ENCODE measurements at places on chromosomes 12 and 14.
A peak's percentile ranks its signal among the peaks of the same experiment; 100 is the strongest.

- DNase-seq, result no peak
Measured at GRCh38 chr12:72071030-72071429, 132.4 kb downstream of the TPH2 start.

GRCh38 chr12:132886529-132887477 lies 602 bp downstream of the CHFR start:
- no peak for DNase-seq

- DNase-seq, result no peak
Measured at GRCh38 chr14:52241087-52241793, 26.3 kb upstream of the PTGDR start.

GRCh38 chr14:66403183-66403582 lies 83.0 kb upstream of the CCDC196 start:
- DNase-seq, result no peak

DNA sequence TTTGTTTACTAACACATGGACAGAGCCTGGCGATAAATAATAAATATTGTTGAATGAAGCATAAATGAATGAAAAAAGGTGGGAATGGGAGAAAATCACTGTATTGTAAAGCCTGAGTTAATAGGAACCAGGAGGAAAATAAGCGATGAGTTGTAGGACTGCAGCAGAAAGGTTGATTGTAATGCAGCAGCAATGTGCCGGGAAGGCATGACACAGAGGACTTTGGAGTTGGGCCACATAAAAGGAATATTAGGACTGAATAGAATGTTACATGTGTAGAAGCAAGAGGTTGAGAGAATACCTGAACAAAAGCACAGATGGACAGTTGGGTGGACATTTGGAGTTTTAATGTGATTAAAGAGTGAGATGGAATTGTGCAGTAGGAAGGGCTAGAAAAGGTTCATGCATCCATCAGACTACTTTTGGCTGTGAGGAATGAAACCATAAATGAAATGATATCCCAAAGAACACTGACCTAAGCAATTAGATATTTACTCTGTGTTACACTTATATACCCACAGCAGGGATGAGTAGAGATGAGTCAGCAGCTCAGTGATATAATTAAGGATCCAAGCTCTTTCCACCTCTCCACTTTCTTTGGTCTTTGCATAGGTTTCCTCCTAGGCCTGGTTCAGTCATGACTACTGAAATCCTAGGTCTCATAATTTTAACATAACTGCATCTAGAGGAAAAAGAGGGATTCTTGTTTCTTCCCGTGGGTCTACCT lies 55.4 kb downstream of the CCER1 start:
- DNase-seq, result no peak

GRCh38 chr12:8087666-8088065 lies 5.6 kb downstream of the NECAP1 start:
- DNase-seq, result no peak

- DNase-seq, result peak; percentile 62
Measured at GRCh38 chr14:89417465-89418225, 612 bp upstream of the FOXN3 start.

GRCh38 chr14:78403278-78403815 lies 233.2 kb downstream of the NRXN3 start:
- no peak for DNase-seq

- DNase-seq, result no peak
Measured at GRCh38 chr12:129211862-129212630, 358.8 kb downstream of the GLT1D1 start.

- DNase-seq, result no peak
Measured at GRCh38 chr14:82757776-82758175, 1224.1 kb upstream of the SEL1L start.

DNA sequence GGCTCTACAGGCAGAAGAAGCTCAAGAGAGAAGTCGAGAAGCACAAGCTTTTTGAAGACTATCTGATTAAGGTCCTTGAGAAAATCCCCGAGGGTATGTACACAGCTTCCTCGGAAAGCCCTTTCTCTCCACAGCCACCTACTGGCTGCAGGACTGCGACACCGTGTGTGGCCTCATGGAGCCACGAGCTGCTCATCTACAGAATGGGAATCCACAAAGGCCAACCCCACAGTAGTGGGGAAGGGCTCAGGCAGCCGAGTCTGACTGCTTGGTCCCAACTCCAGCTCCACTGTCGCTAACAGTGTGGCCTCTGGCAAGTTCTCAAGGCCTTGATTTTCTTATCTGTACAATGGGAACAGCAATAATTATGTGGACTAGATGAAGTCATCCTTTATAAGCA lies 2.5 kb downstream of the CCDC197 start:
- no peak for DNase-seq

DNA sequence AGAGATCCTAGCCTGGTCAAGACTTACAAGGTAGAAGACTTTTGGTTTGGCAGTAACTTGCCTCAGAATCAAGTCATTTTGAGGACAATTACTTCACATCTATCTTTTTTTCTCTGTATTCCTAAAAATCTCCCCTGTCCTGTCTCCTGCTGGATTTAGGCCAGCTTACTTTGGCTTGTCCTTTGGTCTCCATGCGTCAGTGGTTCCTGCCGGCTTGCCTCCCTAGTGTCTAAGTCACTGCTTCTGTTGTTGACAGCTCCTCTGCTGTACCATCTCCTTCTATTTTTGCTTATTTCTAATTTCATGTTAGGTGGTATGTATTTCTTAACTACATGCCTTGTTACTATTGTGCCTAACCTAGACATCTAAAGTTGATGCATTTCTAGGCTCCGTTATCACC lies 39.7 kb upstream of the FBLN5 start:
- no peak for DNase-seq

DNA sequence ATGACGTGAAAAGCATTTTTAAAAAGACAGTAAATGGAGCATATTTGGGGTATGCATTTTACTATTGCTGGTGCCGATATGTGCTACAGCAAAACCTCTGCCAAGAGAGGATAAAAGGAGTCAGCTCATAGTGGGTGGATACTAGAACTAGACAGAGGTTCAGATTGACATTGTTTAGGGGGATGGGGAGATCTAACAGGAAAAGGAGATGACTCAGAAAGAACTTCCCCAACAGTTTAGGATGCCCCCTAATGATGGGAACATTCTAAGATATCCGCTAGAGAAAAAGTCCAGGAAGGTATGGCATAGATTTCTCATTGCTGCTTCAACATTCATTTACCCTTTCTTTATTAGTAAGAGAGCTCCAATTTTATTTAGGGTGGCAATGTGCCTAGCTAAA lies 110.5 kb upstream of the CLEC14A start:
- no peak for DNase-seq

- no peak for DNase-seq
Measured at GRCh38 chr12:96094201-96094600, 58.8 kb upstream of the LTA4H start.

- DNase-seq, result no peak
Measured at GRCh38 chr14:26626256-26626655, 28.4 kb upstream of the NOVA1 start.

- no peak for DNase-seq
Measured at GRCh38 chr12:59055204-59055860, 135.0 kb upstream of the LRIG3 start.

GRCh38 chr12:68825569-68826217 lies 17.7 kb downstream of the MDM2 start:
- DNase-seq, result no peak

- no peak for DNase-seq
Measured at GRCh38 chr12:107469011-107469410, 216.6 kb upstream of the PWP1 start.

- DNase-seq, result no peak
Measured at GRCh38 chr14:32407130-32407529, 78.0 kb downstream of the AKAP6 start.

GRCh38 chr12:113227686-113228391 lies 6.6 kb downstream of the TPCN1 start:
- DNase-seq, result no peak

DNA sequence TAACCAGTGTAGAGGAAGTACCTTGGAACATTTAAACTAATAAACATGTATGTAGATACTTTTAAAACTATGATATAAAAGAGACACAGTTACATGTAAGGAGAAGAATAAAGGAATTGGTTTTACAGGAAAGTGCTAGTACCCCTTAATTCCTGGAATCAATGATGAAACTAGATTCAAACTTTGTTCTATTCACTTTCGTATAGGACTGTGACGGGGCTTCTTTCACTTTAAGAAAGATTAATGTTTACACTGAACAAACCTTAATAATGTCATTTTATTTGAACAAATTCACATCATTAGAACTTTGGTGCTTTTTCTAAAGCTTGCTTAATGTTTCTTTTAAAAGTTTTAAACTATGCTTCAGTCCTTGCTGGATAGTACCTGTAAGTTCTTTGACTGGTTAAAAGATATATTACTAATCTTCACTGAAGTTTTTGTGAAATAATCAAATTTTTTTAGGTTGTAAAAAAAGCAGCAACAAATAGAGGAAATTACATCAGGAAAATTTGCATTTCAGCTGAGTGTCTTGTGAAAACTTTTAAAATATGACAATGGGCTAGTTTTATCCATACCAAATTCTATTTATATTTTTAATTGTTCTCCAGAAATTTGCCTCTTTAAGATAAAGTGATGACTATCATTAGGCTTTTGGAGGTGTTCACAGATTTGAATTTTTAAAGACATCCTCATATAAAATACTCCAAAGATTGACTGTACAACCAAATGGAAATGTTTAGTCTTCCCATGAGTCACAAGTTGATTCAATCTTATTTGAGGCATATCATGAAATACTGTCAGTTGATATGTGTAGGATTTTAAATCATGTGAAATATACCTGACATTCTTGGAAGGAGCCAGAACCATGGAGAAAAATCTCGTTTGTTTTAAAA lies 36.2 kb downstream of the PAPOLA start:
- DNase-seq, result no peak

DNA sequence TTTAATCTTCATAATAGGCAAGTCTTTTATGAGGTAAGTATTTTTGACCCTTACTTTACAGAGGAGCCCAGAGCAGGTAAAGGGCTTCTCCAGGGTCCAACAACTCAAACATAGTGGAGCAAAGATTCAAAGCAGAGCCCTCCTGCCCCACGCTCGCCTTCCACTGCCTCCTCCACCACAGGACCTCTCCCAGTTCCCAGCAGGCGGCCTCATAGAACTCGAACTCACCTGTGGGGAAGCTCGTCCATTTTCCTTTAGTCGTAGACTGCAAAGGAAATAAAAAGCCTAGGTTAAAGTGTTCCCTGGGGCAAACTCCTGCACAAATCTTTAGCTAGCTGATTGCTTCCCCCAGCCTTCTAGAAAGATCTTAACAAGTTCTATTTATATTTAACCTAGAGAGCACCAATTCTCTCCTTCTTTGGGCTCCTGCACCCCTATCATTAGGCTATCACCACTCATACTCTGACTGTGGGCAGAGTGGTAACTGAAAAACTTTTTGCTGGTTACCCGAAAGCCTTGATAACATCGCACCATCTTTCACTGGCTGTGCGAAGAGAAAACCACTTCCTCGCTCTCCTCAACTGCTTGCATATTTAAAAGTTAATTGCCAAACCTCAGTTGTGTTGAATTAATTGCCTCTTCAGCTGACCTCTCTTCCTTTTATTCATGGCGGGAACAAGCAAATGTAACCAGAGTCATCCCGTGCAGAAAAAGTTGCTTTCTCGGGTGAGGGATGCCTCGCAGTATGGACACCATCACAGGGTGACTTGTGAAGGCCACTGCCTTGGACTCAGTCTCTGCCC lies 299.6 kb downstream of the DPF3 start:
- no peak for DNase-seq

GRCh38 chr14:98853063-98853729 lies 418.8 kb downstream of the BCL11B start:
- DNase-seq, result no peak

DNA sequence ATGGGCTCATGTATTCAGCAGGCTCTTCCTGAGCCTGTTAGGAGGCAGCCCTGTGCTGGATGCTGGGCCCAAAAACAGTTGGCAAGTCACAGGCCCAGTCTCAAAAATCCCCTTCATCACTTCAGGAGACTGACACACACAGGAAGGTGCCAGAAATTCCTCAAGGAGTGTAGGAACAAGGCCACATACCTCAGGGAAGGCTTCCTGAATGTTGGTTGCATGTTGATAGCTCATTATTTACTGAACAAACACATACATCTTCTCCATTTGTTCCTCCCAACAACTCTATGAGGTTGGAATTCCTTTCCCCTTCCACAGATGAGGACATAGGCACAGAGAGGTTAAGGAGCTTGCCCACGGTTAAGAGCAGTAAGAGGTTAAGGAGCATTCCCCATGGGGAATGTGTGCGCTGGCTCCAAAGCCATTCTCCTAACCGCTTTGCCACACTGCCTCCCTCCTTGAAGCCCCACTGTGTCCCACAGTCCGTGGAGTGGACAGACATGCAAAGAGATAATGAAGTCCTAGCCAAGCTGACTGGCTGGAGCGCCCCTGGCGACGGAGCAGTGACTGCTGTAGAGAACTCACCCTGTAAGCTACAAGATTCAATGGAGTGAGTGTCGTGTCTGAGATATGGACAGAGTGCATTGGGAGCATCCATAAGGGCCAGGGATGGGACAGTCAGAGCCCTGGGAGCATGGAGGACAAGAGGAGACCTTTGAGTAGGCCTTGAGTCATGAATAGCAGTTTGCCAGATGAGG lies 3.3 kb downstream of the HHIPL1 start:
- DNase-seq, result no peak

GRCh38 chr12:52605542-52605941 lies 4.3 kb upstream of the KRT72 start:
- DNase-seq, result no peak

- no peak for DNase-seq
Measured at GRCh38 chr14:64293976-64294671, at the start of gene ESR2. TSS of gene ESR2 (minus strand) at chr14:64294371. CDS start at chr14:64282985, 11,386 bp downstream.

DNA sequence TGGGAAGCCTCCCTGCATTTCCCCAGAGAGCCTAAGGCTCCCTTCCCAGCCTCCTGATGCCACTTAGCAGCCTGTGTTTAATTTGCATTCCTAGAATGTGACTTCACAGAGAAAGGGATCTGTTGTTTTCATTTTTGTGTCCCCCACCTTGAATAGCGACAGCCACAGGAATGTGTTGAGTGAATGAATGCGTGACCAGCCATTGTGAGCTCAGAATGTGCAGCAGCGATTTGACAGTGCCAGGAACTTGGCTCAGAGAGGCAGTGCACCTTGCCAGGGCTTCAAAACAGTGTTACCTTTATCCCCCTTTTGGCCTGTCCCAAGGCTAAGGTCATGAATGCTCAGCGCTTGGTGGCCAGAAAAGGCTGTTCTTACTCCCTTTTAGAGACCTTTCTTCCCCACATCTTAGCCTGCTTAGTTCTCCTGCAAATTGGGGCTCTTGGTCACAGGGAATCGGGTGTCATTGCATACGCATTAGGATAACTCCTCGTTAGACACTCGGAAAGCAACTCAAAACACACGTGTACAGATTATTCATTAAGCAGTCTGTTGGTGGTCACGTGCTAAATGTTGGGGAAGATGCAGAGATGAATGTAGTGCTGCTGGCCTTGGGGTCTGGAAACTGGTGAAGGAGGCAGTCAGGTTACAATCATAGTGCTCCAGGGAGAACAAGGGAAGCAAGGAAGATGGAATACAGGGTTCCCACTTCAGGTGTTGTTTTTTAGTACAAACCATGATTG lies 9.8 kb downstream of the NTF3 start:
- no peak for DNase-seq

- DNase-seq, result no peak
Measured at GRCh38 chr12:9134981-9135628, 19.4 kb upstream of the A2M start.

DNA sequence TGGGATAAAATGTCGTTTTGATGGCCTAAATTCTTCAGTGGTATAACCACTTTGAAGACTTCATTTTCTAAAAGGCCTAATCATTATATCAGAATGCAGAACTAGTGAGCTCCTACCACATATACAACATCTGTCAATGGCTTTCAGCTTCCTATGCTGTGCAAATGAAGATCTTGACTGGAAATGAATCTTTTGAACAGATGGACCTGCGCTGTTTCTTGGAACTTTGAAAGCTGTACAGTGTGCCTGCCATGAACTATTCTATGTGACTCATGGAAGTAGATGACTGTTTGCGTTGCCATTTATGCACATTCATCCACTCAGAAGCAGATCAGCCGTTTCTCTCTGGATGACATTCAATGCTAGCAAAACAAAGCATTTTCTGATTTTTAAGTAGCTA lies 542.2 kb upstream of the USP15 start:
- no peak for DNase-seq
